ENCODE measurements at places on chromosomes 2 and 18. TPM values are rescaled to one million over a fixed set of nuclear protein-coding genes. Genes with fewer than 3 reads are reported as not detected.
A peak's percentile ranks its signal among the peaks of the same experiment; 100 is the strongest.

Gene FBXO48
- total RNA-seq: 1.2 TPM

DNA sequence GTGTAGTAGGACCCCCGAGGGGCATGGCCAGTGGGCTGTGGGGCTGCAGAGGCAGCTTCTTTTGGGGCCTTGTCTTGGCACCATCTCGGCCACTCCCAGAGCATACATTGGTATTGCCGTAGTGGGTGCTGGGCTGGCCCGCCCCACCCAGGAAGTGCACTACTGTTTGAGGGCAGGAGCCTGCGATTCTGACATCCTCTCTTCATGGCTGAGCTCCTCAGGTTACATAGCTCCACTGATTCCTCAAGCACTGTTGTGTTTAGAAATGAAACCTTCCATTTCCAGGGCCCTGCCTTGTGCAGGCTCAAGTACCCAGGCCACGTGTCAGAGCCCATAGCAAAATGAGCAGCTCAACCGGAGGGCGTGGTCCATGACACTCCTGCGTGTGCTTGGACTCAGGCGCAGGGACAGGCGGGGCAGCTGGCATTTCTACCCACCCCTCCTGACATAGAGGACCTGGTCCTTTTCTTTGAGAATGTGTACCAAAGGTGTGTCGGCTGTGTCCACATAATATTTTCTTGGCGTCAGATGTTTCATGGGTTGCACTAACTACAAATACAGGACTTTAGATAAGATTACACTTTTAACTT lies 67.9 kb downstream of the DGKD start:
- peak; percentile 91 for DNase-seq

- no peak for DNase-seq
Observed at GRCh38 chr2:157911750-157912149, 35.6 kb upstream of the ACVR1 start.

Gene SKOR2
- not detected for total RNA-seq

Gene RAPGEF4
- 0.37 TPM for total RNA-seq

Gene ERBB4
- not detected for total RNA-seq

- DNase-seq: no peak
Observed at GRCh38 chr18:58347135-58347534, 281.8 kb downstream of the ALPK2 start.

GRCh38 chr2:20378891-20379519 lies 28.4 kb upstream of the PUM2 start:
- no peak for DNase-seq

GRCh38 chr2:160326786-160327185 lies 126.7 kb upstream of the ITGB6 start:
- no peak for DNase-seq

GRCh38 chr18:12231040-12231882 lies 22.9 kb upstream of the CIDEA start:
- no peak for DNase-seq

DNA sequence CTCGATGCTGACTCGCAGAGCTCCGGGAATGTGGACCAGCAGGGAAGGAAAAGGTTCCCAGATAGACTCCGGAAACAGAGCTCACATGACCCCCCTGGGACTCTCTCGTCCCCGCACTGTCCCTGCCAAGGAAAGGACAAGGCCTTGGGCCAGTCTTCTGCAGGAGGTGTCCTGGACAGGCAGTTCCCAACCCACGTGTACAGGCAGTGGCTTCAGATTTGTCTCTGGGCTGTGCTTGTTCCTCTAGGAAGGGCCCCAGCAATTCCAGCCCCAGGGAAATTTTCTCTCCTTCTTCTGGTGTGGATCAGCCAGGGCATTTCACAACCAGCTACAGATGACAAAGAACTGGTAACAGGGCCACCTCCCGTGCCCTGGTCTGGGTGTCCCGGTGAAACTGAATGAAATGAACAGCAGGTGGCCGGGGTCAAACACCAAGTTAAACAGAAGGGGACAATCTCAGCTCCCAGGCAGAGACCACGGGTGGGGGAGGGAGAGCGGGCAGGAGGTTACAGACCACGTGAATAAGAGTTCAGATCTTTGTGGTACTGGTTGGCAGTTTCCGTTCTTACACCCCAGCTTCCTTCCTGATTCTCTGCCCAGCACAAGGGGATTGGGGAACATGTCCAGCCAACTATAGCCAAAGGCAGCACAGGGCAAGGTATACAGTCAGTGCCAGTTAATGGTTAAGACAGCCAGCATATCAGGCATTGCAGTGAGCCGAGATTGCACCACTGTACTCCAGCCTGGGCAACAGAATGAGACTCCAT lies 52.2 kb upstream of the CAB39 start:
- peak; percentile 85 for DNase-seq

DNA sequence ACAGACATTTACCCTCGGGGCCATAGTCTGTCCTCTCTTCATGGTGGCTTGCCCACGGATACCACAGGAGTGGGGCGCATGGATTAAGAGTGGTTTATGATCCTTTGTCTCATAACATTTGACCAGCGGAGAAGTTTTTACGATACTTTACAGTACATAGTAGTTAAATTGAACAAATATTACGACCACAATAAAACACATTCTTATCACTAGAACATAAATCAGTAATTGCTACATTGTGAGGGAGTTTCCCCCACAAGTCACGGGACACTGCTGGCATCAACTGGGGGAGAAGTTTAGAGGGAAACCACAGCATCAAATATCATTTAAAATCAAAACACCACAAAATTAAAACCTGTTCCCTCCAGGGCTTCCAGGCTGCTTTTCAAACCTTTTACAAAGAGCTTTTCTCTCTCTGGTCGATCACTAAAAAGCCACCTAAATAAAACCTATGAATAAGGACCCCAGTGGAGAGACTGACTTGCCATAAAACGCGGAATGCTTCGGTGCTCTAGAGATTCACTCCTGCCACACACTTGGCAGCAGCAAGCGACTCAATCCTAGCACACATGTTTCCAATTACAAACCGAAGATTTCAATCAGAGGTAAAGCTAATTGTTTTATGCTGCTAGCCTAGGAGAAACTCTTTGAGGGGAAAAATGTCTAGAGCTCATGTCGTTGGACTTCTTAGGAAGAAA lies 173.7 kb upstream of the HNRNPA3 start:
- DNase-seq: no peak

Gene CYP1B1
- total RNA-seq: 12.2 TPM

DNA sequence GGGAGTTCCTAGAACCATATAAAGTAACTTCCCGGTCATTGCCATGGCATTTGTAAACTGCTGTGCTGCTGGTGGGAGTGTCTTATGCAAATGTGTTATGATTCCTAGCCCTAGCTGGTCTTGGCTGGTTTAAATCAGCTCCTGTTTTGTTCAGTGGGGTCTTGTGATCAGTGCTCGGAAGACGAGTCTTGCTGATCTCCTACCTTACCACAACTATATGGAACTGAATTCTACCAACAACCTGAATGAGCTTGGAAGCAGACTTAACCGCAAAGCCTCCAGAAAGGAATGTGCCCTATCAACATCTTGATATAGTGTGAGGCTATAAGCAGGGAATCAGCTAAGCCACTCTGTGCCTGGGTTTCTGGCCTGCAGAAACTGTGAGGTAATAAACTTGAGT lies 33.5 kb downstream of the POLE4 start:
- DNase-seq: no peak

DNA sequence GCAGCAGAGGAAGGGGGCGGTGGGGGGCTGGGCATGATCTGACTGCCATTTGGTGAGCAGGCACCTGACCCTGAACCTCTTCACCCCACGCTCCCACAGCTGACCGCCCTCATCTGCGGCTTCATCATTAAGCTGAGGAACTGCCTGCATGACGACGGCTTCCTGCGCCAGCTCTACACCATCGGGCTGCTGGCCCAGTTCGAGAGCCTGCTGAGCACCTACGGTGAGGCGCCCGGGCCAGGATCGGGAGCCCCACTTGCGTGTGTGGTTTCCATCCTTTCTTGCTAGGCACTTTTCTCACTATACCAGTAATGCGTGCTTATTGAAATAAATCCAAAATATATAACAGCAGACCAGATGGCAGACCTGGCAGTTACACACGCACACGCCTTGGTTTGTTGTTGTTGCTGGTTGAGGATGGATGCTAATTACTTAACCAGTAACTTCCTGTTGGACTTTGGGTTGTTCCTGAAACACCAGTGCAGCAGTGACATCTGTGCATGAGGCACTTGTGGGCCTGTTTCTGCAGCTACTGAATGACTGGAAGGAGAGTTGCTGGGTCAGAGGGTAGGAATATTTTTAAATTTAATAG lies 43.7 kb downstream of the COA5 start:
- no peak for DNase-seq

Gene FOXD4L1
- total RNA-seq: 0.17 TPM

Gene ERMN
- 1.4 TPM for total RNA-seq
